GM04503 (cell line): ENCODE measurements at places on chromosomes 12 and 14.
A peak's percentile ranks its signal among the peaks of the same experiment; 100 is the strongest.

GRCh38 chr12:100324498-100324897, 32.4 kb upstream of the SLC17A8 start:
- DNase-seq: no peak

DNA sequence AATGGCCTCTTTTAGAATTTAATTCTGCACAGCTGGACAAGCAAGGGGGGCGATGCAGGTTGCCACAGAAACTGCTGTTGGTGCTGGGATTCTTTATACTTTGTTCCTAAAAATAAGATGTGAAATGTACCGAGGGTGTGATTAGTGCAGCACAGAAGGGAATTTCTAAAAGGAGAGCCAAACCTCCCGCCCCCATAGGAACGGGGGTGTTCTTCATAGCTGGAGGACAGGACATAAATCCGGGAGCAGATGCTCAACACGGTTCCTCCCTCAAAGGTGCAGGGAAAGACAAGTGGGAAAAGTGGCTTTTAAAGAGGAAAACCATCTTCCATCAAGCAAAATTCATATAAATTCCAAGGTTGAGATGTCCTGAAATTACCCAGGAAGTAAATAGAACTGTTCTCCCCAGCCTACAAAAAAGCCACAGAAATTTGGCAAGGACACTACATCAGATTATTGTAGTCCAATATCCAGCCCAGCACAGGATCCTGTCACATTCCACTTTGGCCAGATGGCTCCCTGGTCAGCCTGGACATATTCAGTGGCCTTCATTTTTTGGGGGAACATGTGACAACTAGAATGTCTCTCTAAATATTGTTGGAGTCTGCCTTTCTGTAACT, 51.4 kb upstream of the TMX1 start:
- DNase-seq: no peak

DNA sequence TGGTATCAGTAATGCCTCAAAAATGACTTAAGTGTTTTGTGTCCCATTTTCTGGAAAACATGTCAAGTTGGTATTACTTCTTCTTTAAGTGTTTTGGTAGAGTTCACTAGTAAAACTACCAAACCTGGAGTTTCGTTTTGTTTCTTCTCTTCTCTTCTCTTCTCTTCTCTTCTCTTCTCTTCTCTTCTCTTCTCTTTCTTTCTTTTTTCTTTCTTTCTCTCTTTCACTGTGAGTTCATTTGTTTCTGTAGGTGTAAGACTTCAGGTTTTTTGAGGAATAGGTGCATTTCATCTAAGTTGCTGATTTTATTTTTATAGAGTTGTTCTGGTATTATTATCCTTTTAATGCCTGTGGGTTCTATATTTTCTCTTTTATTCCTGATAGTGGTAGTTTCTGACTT, 21.9 kb downstream of the CNOT2 start:
- DNase-seq: no peak

DNA sequence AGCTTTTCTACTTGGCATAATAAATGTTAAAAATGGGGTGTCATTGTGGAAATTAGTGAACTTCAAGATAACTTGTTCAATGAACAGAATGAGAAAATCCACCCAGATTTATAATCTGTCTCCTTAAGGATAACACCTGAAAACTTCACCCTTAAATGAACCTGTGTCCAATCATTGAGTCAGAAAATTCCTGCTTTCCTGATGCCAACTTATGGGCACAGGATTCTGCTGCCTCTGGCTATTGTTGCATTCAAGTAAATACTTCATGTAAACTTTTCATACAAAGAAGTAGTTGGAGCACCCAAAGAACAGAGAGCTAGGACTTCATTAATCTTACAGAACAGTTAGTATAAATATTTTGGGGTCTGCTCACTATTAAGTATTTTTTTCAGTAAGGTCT, 98.9 kb upstream of the PLEKHA5 start:
- no peak for DNase-seq

GRCh38 chr14:92549859-92550230, 36.3 kb downstream of the RIN3 start:
- DNase-seq: peak; percentile 28

- no peak for DNase-seq
Observed at GRCh38 chr12:16763901-16764300, 157.9 kb upstream of the LMO3 start.

DNA sequence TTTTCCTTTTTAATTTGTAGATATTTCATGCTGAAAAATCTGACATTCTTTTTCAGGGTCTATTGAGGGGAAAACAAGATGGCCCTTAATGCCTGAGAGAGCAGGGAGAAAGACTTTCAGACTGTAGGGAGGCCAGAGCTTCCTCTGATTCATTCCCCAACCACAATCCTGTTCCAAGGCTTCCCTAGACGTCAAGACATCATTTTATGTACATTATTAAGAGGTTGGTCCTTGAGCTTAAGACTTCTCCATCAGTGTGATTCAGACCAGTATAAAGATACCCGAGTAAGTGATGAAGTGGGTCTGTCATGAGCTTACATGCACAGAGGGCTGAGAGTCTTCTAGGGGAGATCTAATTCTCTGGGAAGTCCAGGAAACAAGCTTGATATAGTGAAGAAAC, 57.3 kb downstream of the AVPR1A start:
- no peak for DNase-seq

DNA sequence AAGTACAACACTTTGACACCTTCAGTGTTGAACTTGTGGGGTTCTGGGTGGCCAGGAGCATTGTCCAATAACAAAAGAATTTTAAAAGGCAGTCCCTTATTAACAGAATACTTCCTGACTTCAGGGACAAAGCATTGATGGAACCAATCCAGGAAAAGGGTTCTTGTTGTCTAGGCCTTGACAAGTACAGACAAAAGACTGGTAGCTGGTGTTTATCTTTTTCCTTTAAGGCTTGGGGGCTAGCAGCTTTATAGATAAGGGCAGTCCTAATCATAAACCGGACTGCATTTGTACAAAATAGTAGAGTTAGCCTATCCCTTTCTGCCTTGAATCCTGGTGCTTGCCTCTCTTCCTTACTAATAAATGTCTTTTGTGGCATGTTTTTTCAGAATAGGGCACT, 27.4 kb downstream of the FAM177A1 start:
- no peak for DNase-seq

GRCh38 chr12:26791301-26791791, 41.6 kb downstream of the ITPR2 start:
- DNase-seq: peak; percentile 41

DNA sequence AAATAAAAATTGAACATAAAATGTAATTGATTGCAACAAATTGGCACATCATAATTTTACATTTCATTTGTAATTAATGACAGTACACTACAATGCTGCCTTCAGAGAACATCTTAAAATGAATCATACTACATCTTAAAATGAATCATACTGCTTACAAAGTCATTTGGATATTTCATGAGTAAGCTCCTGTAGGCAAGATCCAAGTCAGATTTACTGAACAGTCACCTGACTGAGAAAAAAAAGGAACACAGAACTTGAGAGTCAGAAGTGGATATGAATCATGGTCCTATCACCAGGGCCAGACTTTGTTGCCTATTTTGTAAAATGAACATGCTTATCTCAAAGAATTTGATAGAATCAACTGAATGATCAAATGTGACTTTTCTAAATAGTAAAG, 32.7 kb upstream of the FBLN5 start:
- DNase-seq: peak; percentile 78

DNA sequence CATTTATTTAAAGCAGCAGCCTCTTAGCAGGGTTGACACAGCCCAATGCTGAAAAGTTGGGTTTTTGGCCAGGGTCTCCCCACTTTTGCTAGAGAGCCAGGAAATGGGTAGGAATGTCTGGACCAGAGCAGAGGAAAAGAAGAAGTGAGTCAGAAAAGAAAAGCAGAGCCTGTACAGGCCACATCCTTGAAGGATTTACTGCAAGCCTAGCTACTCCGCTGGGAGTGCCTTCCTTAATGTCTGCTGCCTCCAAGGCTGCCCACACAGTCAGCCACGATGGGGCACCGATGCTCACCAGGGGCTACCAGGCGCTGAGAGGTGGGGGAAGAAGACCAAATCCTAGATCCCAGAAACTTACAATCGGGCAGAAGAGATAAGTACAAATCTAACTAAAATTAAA, 139.2 kb downstream of the C12orf75 start:
- no peak for DNase-seq

DNA sequence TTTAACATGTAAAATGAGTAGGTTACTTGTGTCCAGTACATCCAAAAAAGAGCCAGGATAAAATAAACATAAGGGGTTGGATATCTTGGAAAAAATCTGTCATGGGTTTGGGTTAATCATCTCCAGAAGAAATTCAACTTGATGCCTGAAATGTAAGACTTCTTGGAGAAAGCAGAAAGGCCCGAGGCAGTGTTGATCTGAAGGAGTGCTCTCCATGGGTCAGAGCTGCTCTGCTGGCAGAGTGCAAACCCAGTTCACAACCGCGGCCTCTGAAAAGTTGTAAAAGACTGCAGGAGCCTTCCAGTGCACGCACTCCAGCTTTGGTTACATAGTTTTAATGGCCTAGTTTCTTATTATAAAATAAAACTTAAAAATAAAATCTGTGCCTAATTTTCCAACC, 97.3 kb upstream of the ALX1 start:
- DNase-seq: no peak
